Stimulated activated naive CD4-positive, alpha-beta T cell (primary cell): ENCODE measurements at places on chromosomes 6 and 20.
A peak's percentile ranks its signal among the peaks of the same experiment; 100 is the strongest.

- no peak for DNase-seq
Measured at GRCh38 chr6:41651962-41652657, 13.8 kb downstream of the MDFI start.

GRCh38 chr6:44224029-44224964, 902 bp downstream of the SLC29A1 start:
- DNase-seq: peak; percentile 52

GRCh38 chr6:116278854-116279231, 887 bp downstream of the TSPYL1 start:
- peak; percentile 52 for DNase-seq

DNA sequence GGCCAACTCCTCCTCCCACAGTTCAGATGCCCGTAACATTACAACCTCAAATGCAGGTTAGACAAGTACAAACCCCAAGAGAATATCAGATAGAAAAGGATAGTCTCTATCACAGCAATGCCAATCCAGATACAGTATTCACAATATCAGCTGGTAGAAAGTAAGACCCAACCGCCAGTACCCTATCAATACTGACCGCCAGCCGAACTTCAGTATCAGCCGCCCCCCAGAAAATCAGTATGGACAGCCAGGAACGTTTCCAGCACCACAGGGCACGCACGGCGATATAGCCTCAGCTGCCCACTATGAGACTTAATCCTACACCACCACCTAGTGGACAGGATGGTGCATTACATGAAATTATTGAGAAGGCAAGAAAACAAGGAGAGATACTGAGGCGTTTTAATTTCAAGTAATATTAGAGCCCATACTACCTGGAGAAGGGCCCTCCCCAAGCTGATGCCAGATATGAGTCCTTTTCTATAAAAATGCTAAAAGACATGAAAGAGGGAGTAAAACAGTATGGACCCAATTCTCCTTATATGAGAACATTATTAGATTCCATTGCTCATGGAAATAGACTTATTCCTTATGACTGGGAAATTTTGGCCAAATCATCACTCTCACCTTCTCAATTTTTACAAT, 17.6 kb upstream of the EIF2S2 start:
- peak; percentile 80 for DNase-seq

GRCh38 chr6:54916858-54917257, 70.3 kb downstream of the FAM83B start:
- no peak for DNase-seq

DNA sequence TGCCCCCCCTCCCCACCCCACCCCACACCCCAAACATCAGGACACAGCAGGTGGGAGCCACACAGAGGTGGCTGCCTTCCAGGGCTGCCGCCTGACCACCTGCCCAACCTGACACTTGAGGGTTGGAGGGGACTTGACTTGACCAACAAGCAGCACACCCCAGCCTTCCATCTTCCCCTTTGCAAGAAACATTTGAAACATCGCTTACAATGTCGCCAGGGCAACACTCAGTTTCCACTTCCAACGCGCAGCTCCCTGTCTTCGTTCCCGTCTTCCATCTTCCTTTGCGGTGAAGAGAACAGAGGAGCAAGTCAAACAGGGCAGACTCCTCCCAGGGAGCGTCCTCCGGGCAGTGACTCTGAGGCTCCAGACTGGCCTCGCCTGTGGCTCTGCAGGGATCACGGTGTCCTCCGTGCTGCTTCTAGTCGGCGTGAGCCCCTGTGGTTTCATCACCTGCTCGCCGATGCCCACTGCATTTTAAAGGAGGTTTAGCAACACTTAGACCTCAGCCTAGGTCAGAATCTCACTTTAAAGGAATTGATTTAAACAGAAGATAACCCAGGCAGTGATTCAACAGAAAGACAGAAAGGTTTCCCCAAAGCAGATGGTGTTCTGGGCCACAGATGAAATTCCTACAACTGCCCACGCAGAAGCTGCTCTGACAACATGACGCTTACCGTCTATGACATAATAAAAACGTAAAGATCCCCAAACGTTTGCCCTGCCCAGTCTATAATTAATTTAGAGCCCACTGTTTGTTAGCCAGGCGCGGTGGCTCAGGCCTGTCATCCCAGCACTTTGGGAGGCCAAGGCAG, 130.8 kb downstream of the TAF4 start:
- no peak for DNase-seq

GRCh38 chr6:13066050-13066449, 262.3 kb downstream of the TBC1D7 start:
- no peak for DNase-seq

GRCh38 chr6:548517-548916, 108.4 kb downstream of the HUS1B start:
- no peak for DNase-seq

GRCh38 chr6:87408721-87409155, 966 bp downstream of the CFAP206 start:
- no peak for DNase-seq

DNA sequence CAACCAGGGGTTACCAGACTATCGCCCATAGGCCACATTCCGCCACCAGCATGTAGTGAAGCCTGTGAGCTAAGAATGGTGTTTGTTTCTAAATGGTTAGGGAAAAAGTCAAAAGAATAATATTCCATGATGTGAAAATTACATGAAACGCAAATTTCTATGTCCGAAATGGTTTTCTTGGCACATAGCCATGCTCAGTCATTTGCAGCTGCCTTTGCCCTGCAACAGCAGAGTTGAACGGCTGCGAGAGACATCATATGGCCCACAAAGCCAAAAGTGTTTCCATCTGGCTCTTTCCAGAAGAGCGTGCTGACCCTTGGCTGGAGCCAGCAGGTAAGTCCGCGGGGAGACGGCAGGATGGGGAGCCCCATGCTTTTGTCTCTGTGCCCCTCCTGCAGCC, 60.7 kb downstream of the FAM120B start:
- no peak for DNase-seq

DNA sequence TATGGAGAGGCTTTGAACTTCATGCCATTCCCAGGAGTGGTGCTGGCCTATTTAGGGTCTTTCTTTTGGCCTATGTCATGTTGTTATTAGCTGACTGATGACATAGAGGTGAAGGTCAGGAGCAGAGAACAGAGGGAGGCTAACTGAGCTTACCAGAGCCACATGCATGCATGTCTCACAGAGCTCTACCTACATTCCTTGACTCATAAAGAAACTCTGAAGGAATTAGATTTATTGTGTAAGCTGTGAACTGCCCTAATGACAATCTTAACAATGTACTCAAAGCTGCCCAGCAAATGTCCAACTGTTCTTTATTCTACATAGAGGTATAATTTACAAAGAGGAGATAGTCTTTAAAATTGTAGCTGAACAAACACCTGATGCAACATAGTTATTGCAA, 192.7 kb upstream of the CNR1 start:
- no peak for DNase-seq

- DNase-seq: no peak
Measured at GRCh38 chr6:139846538-139847456, 472.3 kb upstream of the CITED2 start.

DNA sequence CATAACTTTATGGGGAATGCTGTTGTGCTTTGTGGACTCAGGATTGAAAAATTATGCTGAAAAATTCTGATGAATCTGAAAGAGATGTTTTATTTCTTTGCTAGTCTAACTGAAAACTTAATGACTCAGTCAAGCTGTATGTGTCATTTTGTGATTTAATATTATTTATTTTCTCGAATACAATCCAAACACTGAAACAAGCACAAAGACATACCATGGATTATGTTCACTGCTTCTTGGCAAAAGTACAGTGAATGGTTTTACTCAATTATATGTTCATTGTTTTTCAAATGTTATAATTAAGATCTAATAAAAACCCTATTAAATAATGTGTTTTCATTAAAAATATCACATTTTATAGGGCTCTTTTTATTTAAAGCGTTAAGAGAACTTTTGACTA, 330.6 kb upstream of the EPHA7 start:
- no peak for DNase-seq

DNA sequence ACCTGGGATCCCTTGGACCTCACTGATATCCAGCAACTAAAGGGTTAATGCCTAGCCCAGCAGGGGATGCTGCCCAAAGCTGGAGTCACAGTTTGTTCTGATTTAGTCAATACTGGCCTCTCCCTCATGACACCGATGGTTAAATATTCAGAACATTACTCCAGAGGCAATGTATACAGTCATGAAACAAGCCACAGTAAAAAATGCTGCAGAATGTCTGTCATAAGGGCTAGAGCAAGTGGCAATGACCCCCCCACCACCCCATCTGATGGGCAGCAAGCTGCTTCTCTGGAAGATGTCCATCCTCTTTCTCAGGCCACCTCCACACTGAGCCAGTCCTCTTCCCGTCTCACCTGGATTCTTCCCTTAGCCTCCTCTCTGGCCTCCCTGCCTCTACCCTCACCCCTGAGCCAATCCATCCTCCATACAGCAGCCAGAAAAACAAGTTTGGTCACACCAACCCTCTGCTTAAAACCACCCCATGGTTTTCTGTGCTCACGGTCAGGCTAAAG, 99.0 kb upstream of the KCNG1 start:
- DNase-seq: no peak

- DNase-seq: no peak
Measured at GRCh38 chr20:52569201-52569600, 377.6 kb upstream of the ZFP64 start.

- DNase-seq: no peak
Measured at GRCh38 chr6:108800427-108800864, 47.8 kb upstream of the ARMC2 start.

GRCh38 chr6:42959917-42960242, 674 bp upstream of the GNMT start:
- DNase-seq: no peak
